ENCODE measurements at places on chromosomes 5 and 9.
A peak's percentile ranks its signal among the peaks of the same experiment; 100 is the strongest.

- no peak for DNase-seq
These were observed 36.7 kb upstream of the RIC1 start for GRCh38 chr9:5592231-5592630.

- DNase-seq: no peak
These were observed 18.7 kb upstream of the WNT8A start for GRCh38 chr5:138065102-138065501.

GRCh38 chr5:439181-439580 is 3.8 kb upstream of the EXOC3 start:
- DNase-seq: no peak

DNA sequence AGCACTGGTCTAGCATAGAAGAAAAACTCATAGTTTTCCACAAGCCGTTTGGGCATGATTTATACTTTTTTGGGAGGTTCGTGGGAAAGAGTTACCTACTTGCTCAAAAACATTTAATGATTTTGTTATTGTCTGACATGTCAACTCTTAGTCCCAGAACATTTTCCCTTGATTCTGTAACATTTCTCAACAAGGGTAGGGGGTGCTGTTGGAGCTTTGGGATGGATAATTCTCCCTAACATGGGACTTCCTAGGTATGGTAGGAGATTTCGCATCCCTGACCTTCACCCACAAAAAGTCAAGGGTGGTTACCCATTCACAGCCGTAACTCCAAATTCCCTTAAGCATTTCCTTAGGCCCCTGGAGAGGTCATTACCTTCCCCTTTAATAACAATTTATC is 378.0 kb downstream of the YTHDC2 start:
- no peak for DNase-seq

- DNase-seq: peak; percentile 12
These were observed 171.2 kb downstream of the SLC12A2 start for GRCh38 chr5:128254789-128255188.

GRCh38 chr9:3576328-3576727 is 50.5 kb upstream of the RFX3 start:
- peak; percentile 26 for DNase-seq

- no peak for DNase-seq
These were observed 21.9 kb downstream of the POLR1E start for GRCh38 chr9:37507566-37508134.

GRCh38 chr9:117414220-117414905 is 494 bp downstream of the ASTN2 start:
- no peak for DNase-seq

DNA sequence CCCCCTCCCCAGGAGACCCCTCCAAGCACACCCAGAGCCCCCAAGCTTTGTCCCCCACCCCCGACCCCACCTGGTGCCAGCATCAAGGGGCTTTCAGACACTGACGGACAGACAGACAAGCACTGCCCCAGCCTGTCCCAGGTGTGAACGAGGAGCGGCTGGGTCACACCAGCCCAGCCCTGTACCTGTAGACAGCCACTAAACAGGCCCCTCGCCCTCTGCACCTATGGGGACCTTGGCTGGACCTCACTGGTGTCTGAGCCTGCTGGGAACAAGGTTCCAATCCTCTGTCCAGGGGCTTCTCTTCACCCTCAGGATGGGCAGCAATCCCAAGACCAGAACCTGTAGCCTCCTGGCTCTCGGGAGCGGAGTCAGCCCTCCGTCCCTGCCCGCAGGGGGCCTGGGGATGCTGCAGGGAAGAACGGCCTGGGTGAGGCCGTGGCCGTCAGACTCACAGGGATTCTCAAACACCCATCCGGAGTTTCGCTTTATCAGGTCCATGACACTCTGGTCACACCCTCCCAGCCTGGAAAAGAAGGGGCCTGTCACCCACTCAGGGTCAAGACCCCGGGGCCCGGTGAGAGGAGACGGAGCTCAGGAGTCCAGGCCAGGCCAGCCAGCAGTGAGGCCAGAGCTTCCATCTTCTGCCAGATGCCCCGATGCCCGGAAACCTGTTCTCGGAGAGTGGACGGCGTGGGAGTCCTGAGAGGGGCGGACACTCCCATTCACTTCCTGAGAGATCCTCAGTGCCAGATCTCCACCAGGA is 2.8 kb downstream of the LCN6 start:
- DNase-seq: no peak

- DNase-seq: no peak
These were observed 76.3 kb upstream of the TNFSF8 start for GRCh38 chr9:115006660-115007059.

DNA sequence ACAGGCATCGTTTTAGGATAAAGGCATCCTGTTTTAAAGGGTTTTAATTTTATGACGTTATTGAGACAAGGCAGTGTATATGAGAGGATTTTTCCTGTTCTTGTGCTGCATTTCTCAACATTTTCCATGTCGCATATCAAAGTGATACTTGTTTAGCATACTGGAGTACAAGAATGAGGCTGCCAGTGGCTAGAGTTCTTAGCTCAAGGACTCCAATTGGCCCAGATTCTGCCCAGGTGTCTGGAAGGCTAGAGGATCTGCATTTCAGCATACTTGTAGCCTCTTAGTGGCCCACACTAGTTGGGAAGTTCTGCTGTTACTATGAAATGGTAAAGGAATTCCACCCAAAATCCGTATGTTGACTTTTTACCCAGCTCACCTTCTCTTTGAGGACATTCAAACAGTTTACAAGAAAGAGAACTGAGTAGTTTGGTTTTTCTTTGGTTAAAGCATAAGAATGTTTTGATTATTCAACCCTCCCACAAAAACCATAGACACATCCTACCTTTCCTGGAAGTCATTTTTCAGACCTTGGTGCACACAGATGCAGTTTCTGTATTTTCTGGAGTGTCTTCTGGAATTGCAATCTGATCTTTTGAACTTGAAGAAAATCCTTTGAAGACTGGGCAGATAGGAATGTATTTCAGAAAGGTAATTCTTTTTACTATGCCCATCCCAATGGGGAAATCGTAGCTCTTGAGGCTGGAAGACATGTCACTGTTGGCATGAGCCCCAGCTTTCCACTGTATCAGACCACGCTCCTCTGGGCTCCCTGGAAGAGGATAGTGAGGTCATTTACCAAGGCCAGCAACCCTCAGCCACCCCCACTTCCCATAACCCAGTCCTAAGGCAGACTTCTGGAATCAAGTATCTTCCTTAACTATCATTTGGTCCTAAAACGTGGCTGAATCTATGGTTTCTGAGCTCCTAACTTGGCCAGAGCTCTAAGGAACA is 11.3 kb downstream of the SLC23A1 start:
- no peak for DNase-seq

DNA sequence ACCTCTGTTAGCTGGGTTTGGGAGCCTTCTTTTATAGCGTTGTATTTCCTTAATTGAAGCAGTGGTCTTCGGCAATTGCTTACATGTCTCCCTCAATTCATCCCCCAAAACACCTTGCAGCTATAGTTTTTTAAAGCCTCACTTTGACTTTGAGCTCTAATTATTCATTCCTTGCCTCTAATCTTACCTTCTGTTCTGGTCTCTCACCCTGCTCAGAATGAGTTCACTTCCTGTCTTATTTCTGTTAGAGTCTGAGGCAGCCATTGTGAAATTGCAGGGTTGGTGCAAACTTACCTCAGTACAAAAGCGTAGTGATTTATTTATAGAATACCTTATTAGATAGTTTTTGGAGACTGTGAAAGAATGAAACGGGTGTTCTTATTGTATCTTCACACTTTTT is 35.0 kb downstream of the AOPEP start:
- no peak for DNase-seq

- DNase-seq: no peak
These were observed 42.4 kb downstream of the STRBP start for GRCh38 chr9:123225995-123226394.

GRCh38 chr5:14407746-14408175 is 173.8 kb upstream of the OTULINL start:
- DNase-seq: no peak

- DNase-seq: no peak
These were observed 93.9 kb upstream of the ALDH1A1 start for GRCh38 chr9:73046769-73047168.

GRCh38 chr5:177410575-177410974 is 1.2 kb upstream of the F12 start:
- DNase-seq: no peak

GRCh38 chr5:172102913-172103626 is 85.0 kb downstream of the STK10 start:
- DNase-seq: peak; percentile 76

DNA sequence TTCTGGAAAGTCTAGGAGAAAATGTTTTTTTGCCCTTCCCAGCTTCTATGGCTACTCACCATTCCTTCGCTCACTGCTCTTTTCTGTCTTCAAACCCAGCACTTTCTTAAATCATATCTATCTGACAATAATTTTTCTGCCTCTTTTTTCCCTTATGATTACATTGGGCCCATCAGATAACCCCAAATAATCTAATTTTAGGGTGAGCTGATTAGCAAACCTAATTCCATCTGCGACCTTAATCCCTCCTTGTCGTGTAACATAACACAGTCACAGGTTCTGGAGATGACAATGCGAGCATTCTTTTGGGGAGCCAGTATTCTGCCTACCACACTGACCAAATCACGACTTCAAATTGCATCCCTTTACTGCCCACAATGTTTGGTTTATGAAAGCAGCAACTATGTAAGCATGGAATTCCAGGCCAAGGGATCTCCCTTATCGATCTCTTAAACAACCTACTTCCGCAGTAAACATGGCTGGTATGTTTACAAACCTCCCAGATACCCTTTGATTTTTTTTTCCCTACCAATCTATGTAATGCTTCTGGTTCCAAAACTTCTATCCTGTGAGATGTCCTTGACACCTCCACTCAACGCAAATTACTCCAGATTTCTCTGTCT is 2122.2 kb downstream of the MAT2B start:
- DNase-seq: no peak

- DNase-seq: no peak
These were observed 134.8 kb downstream of the GABRG2 start for GRCh38 chr5:162202285-162202880.

DNA sequence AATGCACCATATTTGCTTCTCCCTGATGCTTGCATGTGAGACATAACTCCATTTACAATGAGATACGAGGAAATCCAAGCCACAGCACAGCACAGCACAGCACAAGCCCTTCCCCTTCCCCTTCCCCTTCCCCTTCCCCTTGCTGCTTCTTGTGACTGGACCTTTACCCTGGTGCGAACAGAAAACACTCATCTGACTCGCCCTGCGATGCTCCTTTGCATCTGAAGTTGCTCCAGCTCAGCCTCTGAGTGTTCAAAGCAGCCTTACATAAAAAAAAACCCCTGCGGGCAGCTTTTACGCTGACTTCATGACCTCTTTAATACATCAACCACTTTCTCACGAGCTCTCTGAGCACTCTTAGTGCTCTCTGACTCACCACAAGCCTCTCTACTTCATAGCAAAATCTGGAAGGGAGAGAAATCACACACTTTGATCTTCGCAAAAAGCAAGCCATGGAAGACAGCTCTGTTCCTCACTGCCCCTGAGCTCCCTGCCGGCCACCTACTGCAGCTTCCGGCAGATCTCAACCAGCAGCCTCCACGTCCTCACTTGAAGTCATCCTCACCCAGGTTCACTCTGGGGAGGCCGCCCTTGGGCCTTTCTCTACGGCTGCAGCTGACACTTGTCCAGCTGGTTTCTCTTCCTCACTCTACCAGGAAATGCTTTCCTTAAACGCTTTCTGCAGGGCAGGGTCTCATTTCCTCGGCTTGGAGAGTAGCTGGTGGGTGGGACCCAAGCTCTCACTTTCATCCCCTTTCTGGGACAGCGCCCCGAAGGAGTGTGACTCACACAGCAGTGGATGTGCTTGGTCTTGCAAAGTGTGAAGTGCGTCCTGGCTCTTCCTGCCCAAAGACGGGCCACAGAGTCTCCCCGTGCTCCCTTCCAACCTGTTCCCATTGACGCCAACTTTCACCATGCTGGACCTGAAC is 5.3 kb downstream of the SLC34A1 start:
- peak; percentile 48 for DNase-seq

All from mucosa of gallbladder (tissue), 1 donor.